ENCODE measurements at places on chromosomes 12 and 14.

DNA sequence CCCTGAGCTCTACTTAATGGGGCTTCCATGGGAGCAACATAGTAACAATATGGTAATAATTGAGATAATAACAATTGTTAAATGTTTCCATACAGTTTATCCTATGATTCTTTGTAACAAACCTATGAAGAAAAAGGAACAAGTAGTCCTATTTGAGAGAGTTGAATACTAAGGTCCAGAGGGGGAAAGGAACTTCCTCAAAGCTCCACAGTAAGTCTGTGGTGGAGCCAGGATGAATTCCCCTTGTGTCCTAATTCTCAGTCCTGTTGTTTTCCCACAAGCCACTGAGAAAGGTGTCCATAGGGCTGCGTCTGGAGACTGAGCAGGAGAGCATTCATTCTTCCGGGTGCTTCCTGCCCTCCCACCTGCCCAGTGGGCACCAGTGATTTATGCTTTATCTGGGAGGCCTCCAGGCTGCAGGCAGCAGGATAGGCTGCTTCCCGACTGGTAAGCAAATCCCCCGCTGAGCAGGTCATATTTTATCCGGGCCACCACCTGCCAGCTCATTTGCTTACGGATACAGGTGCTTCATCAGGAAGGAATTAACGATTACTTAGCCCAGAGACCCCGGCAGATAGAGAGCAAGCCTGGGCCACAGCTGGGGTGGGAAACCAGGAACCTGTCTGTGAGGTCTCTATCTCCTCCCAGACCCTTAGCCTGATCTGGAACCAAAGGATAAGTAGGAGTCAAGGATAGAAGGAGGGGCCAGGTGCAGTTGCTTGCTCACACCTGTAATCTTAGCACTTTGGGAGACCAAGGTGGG is 33.9 kb upstream of the FAM222A start:
- peak; percentile 98 for DNase-seq

- no peak for DNase-seq
Observed at GRCh38 chr12:131375261-131375971, 335.5 kb upstream of the SFSWAP start.

DNA sequence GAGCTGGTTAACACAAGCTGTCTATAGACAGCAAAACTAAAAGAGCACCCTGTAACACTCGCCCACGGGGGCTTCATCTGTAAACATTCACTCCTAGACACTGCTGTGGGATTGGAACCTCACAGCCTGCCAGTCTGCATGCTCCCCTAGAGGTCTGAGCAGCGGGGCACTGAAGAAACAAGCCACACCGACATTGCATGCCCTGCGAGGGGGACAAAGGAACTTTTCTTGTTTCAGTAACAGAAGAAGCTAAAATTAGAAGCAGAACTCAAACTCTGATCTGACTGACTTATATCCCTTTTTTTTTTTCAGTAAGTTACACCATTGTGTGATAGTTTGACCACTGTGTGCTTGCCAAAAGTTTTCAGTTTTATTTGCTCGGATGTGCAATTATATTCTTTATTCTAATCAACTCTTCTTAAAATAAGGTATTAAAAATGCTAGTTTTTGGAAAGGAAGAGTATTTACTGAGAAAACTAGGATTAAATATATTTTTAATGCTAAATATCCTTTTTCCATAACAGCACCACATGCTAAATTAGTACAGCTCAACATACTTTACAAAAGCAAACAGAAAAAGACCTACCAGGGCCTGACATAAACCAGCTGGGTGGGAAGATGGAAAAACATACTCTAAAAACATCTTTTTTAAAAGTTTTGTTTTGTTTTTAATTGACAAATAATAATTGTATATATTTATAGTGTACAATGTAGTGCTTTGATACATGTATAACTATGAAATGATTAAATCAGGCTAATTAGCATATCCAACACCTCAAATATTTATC is 100.2 kb downstream of the EPS8 start:
- DNase-seq, result no peak

DNA sequence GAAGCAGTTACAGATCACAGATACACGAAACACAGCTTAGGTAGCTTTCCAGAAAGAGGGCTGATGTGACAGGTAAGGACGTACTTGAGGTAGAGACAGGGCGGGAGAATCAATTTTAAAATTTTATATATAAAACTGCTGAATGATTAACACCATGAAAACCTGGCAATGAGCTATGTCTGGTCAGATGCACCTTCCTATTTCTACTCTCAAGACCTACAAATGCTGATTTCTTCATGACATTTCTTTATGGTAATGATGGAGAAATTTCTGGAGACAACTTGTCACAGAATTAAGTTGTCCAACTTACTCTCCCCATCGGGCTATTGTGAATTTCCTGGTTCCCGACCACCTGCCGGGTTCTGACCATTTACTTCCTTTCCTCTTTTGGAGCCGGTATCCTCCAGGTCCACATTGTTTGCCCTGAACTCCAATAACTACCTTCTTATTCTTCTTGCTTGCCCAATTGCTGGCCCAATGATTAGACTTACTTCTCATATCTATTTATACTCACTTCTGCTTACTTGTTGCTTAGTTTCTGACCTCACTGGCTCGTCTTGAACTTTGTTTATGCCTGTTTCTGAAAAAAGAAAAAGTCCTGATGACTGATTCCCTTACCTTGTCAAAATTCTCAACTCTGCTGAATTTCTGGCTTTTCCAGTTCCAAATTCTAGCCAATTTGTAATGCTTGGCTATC is 12.8 kb upstream of the ATP2B1 start:
- DNase-seq, result no peak

GRCh38 chr12:98073610-98074009 is 441.8 kb upstream of the TMPO start:
- peak; percentile 87 for DNase-seq

GRCh38 chr12:47576289-47576945 is 129.4 kb downstream of the RPAP3 start:
- DNase-seq, result peak; percentile 95
